ENCODE measurements at places on chromosomes 5 and 9.
A peak's percentile ranks its signal among the peaks of the same experiment; 100 is the strongest.

- peak; percentile 61 for DNase-seq
Observed at GRCh38 chr5:100828071-100828897, 74.8 kb downstream of the ST8SIA4 start.

- no peak for DNase-seq
Observed at GRCh38 chr9:121808781-121809180, 157.3 kb downstream of the DAB2IP start.

DNA sequence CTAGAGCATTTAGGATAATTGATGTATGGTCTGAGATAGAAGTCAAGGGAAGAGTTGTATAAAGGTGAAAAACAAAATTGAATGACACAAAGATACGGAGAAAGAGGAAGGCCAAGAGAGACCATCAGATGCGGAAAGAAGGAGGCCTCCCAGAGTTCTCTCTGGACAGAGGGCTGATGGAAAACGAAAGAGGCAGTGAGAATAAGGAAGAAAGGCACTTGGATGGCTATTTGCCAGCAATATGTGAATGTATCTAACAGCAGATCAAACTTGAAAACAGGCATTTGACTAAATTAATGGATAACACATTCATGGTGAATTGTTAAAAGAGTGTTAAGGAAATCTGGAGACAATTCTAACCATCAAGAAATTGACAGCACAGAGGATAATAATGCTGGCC lies 2.4 kb upstream of the DOCK8 start:
- no peak for DNase-seq

DNA sequence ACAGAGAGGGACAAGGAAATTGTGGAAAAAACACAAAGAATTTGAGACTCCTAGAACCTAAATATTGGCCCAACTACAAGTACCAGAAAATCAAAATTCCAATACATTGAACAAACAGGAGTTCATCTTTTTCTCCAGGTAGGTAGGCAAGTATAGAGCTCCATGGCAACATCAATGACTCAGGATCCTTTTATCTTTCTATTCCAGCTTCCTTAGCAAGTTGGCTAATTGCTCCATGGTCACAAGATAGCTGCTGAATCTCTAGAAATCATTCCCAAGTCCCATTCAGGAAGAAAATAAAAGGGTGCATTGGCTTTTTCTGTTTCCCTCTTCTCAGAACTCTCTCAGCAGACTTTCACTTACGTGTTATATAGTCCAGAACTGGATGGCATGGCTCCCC lies 117.9 kb upstream of the MAN2A1 start:
- DNase-seq, result no peak

- DNase-seq, result peak; percentile 19
Observed at GRCh38 chr9:101119206-101119819, 90.8 kb downstream of the PLPPR1 start.

DNA sequence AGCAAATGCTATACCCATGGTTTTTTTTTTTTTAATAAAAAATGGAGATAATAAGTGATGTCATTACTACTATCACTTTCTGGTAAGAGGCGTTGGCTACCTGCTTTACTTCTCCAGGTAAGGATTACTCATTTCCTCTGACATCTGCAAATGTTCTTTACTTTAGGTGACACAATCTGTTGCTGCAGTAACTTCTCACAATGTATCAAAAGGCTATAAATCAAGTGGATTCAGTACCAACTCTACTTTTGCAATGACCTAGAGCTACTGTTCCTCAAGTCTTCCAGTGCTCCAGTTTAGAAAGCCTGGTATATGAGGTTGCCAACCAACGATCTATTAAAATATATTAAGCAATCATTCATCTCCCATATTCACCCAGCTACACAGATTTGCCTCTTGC lies 129.1 kb downstream of the PLK2 start:
- no peak for DNase-seq

DNA sequence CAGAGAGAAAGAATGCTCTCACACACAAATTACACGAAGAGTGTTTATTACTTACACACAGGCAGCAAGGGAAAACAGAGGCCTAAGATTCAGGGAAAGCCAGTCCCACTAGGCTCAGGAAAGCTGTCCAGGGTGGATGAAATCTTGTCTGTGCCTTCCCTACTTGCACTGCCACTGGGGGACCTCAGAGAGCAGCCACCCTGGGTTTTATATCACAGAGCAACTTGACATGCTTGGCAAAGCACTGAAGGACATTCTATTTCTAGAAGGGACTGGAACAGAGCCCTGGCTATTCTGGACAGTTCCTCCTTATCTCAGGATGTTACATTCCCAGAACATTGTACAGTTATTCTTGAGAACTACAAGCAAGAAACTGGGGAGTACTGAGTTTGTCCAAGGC lies 7.5 kb upstream of the PRSS3 start:
- DNase-seq, result no peak

DNA sequence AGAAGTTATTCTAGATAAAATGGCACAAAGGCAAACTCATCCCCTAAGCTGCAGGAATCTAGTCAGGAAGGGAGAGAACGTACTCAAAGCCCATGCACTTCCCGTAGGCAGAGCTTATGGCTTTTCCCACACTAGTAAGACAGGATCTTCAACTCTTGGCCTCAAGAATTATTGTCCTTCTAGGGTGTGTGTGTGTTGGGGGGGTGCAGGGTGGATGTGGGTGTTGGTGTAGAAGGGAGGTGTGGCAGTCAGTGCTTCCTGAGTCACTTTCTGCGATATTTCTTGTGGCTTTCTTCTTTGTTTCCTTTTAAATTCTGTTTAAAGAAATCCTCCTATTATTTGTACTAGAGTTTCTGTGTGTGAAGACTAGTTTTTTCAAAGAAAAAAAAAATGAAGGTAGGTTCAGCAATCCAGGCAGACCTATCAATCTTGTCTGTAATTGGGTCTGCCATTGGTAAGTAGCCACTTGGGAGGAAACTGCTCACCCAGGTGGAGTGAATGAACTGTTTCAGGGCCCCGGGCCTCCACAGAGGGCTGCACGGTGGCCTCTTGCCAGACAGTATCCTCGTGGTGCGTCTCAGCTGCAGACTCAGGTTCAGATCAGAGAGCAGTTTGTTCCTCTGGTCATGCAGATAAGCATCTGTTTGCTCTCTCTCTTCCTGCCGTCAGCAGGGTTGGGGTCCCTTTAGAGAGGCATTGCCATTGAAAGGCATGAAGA lies 131.9 kb downstream of the NPR3 start:
- no peak for DNase-seq

DNA sequence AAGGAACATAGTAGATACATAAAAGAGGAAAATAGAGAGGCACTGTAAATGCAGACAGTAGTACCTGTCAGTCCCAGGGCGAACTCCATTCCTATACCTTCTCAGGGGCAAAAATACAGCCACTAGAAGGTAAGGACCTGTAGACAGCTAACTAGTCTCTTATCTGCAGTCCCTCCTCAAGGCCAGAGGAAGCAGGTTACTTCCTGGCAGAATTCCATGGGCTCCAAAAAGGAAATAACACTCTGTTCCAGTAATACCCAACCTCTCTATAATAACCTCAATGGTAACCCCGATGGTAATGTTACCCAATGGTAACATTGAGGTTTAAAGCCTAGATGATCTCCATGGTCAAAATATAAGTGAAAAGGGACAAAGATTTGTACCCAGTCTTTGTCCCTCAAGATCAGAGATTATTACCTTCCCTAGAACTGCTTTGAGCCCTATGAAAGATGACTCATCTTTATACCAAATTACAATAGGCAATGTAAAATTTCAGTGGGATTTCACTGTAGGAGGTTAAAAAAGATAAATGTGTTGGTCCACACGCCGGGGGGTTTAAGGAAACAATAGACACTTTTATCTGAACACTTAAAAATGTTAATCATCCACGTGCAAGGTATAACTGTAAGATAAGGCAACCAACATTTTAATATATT lies 113.0 kb downstream of the DENND1A start:
- DNase-seq, result no peak

DNA sequence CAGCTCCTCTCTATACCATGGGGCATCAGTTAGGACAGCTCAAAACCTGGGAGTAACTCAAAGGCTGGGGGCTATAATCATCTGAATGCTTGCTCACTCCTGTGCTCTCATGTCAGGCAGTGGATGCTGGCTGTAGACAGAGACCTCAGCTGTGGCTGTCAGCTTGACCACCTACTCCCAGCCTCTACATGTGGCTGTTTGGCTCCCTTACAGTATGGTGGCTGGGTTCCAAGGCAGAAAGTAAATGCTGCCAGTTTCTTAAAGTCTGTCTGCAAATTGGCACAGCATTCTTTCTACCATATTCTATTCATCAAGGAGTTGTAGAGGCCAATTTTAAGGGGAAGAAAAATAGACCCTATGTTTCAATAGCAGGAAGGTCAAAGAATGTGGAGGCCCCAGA lies 66.9 kb downstream of the TMC1 start:
- no peak for DNase-seq

DNA sequence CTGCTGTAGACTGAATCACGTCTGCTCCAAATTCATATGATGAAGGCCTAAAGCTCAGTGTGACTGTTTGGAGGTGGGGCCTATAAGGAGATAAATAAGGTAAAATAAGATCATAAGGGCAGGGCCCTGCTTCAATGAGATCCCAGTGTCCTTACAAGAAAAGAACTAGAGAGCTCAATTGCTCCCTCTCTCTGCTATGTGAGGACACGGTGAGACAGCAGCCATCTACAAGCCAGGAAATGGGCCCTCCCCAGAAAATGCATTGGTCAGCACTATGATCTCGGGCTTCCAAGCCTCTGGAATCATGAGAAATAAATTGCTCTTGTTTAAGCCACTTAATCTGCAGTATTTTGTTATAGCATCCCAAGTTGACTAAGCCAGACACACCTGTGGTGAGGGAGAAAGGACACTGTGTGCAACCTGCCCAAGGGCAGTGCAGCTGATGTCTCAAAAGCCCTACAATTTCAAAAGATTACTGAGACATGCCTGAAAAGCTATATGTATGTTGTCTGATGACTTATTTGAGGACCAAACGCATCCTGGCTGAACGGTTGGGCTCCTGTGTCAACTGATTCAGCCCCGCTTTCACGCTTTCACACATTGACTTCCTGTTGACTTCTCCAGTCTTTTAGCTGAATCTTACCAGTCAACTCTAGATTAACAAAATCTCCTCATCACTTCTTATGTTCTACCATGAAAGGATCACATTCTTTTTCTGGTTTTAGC lies 13.2 kb downstream of the GZMK start:
- no peak for DNase-seq

DNA sequence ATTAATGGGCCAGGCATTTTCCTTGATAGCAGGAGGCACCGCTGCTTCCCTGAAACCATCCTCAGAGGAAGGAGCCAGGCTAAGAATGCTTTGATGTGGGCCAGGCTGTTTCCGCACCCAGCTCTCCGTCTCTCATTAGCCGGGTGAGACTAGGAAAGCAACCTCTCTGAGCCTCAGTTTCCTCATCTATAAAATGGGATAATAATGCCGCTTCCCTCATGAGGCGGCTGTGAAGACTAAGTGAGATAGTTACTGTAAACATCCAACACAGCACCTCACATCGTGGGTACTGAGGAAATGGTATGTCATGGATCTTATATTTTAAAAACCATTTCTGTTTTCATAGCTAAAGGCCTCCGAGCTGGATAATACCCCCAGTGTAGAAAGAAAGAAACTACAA lies 46.5 kb downstream of the NEK6 start:
- no peak for DNase-seq

DNA sequence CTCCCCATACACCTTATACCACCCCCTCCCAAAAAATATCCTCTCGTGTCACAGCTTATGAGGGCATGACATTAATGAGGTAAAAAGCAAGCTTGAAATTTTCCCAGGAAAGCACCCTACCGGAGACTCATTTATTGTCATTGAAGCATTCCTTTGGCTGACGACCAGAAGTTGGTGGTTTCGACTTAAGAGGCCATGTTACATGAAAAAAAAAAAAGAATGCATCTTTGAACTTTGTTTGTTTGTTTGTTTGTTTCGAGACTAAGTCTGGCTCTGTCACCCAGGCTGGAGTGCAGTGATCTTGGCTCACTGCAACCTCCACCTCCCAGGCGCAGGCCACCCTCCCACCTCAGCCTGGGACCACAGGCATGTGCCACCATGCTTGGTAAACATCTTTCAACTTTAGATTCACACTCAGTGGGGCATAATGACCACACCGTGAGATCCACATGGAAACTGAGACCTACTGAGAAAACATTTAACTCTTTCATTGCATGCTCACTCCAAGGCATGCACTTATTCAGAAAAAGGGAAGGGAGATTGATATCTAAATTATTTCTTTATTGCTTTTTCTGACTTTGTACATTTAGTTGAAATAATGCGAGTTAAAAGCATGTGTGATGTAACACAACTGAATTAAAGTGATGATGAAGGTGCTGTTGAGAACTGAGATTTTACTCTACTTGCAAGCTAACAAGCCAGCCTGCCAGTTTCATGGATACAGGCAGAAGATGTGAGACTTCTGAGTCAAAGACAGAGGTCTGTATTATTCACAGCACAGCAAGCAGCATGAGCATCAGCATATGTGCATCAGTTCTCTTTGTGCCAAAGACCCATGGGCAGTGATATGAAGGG lies 5.1 kb upstream of the RAB14 start:
- no peak for DNase-seq

GRCh38 chr5:94217216-94217615 lies 401.2 kb downstream of the KIAA0825 start:
- no peak for DNase-seq

DNA sequence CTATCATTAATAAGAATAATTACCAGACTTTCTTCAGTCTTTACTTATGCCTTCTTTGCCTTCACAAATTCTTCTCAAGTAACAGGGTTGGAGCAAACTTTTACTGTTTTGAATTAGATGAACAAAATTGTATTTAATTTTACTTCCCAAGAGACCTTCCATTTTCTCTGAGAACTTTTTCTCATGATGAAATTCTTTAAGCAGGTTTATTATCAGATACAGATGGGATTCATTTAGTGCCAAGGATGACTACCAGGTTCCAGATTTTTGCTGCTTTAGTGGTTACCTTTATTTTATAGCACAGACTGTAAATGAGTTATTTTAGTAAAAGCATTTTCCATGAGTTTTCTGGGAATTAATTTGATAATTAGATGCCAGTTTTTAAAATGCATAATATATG lies 125.1 kb downstream of the GDNF start:
- DNase-seq, result no peak

DNA sequence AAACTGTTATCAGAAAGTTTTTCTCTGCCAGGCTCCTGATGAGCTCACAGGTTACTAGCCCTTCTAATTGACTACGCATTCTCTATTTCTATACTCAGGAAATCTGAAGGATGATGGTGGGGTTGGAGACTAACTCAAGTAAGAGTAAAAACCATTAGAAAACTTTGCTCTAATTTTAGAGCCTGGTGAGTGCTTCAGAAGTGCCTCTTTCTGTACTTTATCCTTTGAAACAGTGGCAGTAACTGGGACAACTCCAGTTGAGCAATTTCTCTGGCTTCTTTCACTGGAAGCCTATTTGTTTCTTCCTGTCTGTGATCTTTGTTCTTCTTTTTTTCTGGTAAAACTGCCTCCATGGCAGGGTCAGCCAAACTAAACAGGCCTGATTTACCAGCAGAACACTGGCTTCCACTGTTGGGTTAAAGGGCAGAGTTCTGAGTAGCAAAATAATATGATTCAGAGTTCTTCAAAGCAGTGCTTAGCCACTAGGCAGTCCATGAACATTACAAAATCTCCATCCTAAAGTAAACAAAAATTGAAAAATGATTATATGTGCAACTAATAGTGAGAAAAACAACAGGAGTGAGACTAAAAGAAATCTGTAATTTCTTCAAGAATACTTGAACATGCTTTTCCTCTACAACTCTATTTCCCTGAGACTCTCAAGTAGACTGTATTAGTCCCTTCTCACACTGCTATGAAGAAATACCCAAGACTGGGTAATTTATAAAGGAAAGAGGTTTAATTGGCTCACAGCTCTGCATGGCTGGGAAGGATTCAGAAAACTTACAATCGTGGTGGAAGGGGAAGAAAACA lies 79.8 kb downstream of the MROH2B start:
- no peak for DNase-seq
